SHP77 treated with DMSO at 0.1 percent for 48 hours (cell line): ENCODE measurements at places on chromosomes 1 and 21.

DNA sequence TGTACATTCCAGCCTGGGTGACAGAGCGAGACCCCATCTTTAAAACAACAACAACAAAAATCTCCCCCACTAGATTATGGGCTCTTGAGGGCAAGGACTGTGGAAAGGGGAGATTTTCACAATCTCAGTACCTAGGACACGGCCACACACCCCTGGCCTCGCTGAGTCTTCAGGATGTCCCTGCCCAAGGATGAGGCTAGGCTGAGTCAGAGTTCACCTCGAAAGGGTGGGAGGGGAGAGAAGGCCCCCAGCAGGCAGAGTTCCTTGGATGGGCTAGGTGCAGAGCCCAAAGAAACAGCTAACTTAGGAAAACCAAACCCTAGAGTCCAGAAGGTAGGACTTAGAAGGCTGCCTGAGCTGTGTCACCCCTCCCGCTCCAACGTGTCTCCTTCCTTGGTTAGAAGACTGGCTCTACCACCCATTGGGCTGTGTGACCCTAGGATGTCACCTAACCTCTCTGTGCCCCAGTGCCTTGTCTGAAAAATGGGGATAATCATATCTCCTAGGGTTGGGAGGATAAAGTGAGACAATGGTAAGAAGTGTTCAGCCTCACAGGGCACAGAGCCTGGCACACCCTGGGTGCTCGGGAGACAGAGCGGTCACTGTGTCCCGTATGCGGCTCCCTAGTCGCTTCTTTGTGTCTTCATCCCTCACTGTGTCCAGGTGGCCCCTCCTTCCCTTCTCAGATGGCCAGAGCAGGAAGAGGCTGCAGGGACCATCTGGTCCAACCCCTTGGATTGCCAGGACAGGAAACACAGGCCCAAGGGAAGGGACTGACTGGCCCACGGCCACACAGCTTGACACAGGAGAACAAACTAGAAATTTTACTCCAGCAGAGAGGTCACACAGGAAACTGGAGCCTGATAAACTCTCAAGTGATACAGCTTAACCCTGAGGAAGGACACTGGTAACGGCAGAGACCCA, 11.2 kb downstream of the TRIM62 start:
- DNase-seq, result no peak

DNA sequence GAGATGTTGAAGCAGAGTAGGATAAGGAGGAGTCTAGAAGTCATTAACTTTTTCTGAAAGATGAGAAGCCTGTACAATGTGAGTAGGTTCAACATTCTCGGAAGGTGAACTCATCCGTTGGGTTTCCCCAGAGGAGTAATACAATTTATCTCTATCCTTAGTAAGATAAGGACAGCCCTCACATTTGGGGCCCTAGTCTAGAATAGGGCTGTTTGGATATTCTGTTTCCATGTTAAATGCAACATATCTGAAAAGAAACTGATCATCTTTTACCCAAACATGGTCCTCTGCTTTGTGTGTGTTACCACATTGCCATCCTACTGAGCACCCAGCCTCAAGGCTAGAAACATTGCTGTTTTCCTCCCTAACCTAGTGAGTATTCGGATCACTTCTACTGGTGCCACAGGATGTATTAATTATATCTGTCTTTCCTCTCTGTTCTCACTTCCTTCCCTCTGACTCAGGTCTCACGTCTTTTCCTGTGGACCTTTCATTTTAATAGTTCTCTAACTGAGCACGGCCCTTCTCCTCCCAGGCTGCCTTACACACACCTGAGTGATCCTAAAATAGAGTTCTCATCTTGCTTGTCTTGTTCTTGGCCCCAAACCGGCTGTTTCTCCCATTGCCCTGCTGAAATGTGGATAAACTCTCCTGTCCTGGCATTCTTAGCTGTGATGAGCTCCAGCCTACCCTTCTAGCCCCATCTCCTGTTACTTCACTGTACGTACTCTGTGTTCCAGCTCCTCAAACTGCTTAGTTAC, 91.7 kb downstream of the CDC14A start:
- DNase-seq, result no peak

DNA sequence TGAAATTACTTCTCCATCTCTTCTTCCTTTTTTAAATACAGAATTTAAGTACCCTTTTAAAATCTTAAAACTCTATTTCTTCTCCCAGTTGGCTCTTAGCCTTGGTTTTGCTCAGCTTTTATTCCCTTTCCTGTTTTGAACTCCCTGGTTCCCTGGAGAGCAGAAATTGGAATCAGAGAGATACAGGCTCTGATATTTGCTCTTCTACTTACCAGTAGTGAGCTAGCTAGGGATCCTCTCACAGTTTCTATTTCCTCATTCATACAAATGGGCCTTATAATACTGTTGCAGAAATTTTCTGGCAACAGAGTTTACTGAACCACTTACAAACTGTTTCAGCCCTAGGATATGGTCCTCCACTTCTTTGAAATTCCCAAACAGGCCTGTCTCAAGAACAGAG, 606.3 kb downstream of the NUF2 start:
- DNase-seq, result no peak

- no peak for DNase-seq
Observed at GRCh38 chr1:160553778-160554177, 25.5 kb downstream of the CD84 start.

- DNase-seq, result no peak
Observed at GRCh38 chr1:173341307-173341706, 134.2 kb upstream of the TNFSF4 start.

- no peak for DNase-seq
Observed at GRCh38 chr1:179016706-179017382, 8.8 kb upstream of the FAM20B start.

GRCh38 chr1:207017615-207018559, 14.7 kb downstream of the C1orf116 start:
- no peak for DNase-seq

DNA sequence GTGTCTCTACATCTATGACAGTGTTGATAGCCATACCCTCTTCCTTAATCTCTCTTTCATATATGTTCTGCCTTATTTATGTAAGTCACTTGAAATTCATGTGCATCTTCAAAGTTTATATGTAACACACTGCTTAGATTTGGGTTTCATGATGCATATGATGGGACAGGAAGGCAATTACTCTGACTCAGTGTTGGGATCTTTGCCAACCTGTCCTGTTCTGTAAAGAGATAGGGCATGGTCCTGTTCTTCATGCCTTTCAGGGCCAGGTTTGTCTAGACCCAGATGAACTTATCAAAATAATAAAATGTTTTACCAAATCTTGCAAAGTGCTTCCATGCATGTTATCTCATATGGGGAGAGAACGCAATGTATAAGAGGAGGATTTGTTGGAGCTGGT, 69.5 kb downstream of the TMPRSS15 start:
- DNase-seq, result no peak
